Urinary bladder (tissue), 4 donors: ENCODE measurements at places on chromosomes 1 and 21. TPM values are rescaled to one million over a fixed set of nuclear protein-coding genes. Genes with fewer than 3 reads are reported as not detected.
A peak's percentile ranks its signal among the peaks of the same experiment; 100 is the strongest.

GRCh38 chr1:229437443-229437842, 3.5 kb upstream of the ACTA1 start:
- no peak for DNase-seq

- DNase-seq, result no peak
Observed at GRCh38 chr1:172499636-172500141, 33.3 kb upstream of the SUCO start.

DNA sequence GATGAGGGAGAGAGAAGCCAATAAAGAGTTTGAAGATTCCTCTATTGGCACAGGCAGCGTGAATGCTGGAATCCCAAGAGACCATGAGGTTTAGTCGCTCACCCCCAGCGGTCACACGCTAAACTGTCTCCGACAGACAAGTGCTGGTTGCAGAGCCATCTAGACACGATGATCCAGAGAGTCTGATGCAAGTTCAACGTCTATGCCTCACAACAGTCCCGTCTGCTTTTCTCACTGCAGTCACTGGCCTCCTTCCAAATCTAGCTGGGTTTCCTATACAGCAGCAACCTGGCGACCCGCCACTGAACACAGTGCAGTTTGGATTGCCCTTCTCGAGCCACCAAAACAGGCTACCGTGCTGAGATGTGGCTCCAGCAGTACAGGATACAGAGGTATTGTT, 98.6 kb upstream of the KRTAP19-8 start:
- DNase-seq, result no peak

- DNase-seq, result no peak
Observed at GRCh38 chr1:102693345-102693744, 415.0 kb downstream of the COL11A1 start.

- DNase-seq, result no peak
Observed at GRCh38 chr1:197807739-197808453, 32.6 kb upstream of the DENND1B start.

- no peak for DNase-seq
Observed at GRCh38 chr1:6998267-6998666, 213.0 kb downstream of the CAMTA1 start.

GRCh38 chr1:207186503-207186902, 82.5 kb downstream of the C4BPA start:
- DNase-seq, result no peak

- no peak for DNase-seq
Observed at GRCh38 chr1:238701024-238701423, 685.3 kb upstream of the CHRM3 start.

- DNase-seq, result no peak
Observed at GRCh38 chr1:180155182-180155682, 563 bp downstream of the QSOX1 start.

- no peak for DNase-seq
Observed at GRCh38 chr1:87202922-87203655, 125.6 kb upstream of the LMO4 start.

- DNase-seq, result no peak
Observed at GRCh38 chr21:25562660-25563059, 44.6 kb downstream of the MRPL39 start.

GRCh38 chr21:37799211-37800056, 116.8 kb downstream of the KCNJ6 start:
- no peak for DNase-seq

DNA sequence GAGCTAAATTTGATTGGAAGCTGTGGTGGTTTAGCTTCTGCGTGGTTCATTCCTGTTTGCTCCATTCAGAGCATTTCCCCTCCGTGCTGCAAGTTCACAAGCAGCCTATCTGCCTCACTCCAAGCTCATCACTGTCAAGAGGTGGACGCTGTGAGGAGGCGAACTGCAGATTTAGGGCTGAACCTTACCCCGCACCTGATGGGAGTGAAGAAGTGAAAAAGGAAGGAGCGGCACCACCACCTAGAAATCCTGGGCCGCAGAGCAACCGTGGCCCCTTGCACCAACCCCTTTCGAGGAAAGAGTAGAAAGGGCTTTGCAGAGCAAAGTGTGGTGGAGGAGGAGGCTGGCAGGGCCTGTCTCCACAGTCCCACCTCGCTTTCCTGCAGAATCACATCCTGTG, 117.4 kb downstream of the IER5 start:
- DNase-seq, result no peak

- no peak for DNase-seq
Observed at GRCh38 chr1:172820475-172821158, 161.7 kb downstream of the FASLG start.

GRCh38 chr1:173107696-173108095, 57.0 kb upstream of the TNFSF18 start:
- DNase-seq, result no peak

GRCh38 chr1:65681096-65681495, 111.6 kb upstream of the PDE4B start:
- no peak for DNase-seq

DNA sequence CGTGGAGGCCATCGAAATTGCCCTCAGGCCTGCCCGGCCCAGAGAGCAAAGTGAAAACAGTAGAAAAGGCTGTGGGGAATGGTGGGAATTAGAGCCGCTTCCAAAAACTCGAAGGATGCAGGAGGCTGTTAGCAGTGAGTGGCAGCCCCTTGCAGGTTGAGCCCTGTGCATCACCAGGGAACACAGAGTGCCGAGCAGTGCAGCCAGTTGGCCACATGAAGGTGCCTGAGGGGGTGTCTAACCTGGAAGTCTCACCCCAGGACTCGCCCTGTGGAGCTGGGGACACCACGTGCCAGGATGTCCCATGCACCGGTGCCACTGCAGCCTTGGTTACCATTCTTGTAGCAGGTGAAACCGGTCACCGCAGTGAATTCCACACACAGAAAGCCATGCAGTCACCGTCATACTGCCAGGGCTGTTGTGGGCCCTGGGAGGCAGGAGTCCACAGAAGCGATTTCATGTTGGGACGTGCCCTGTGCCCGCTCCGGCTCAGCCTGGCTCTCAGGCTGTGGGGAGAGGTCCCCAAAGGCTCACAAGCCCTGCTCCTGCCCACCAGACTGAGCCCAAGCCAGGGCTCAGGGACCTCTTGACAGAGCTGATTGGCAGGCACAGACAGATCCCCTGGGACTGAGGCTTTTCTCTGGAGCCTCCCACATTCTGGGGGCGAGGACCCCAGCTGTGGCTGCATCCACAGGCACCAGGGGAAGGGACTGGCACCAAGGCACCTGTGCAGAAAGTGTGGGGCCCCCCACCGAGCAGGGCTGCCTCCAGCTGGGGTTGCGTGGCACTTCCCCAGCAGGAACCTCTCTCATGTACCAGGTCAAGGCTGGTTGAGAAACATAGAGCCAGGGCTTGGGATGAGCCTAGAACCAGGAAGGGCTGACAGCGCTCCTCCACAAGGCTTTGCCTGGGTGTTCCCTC, 16.7 kb upstream of the ACTRT2 start:
- peak; percentile 23 for DNase-seq

DNA sequence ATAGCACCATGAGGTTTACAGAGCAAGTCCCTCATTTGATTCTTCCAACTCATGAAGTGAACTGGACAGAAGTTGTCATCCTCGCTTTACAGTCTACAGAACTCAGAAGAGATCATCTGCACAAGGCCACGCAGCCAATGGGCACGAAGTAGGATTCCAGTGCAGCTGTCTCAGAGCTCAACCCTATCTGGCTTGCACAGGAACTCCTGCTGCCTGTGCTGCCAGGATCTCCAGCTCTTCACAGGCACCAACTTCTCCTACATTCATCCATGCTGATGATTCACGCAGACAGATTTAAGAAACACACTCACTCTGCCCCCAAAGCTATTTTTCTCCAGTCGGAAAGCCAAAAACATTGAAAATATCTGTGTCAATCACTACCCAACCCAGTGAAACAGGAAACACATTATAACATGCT, 157.0 kb downstream of the RERE start:
- no peak for DNase-seq

DNA sequence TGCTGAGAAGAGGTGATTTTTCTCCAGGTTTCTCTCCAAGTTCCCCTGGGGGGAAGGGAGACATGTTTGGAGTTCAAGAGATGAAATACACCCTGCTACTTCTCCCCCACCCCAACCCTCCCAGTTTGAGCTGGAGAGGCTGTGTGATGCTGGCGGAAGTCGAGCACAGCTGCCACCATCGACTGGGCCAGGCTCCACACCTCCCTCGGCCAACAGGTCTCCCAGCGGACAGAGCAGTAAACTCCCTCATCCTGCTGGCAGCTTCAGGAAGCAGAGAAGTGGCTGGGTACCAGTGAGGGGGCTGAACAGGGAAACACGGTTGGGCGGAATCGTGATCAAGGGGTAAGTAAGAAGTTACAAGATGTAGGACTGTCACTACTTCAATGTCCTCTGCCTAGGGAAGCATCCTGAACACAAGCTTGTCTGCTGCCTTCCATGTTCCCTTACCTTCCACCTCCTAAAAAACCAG, 6.6 kb upstream of the NHLH1 start:
- no peak for DNase-seq

DNA sequence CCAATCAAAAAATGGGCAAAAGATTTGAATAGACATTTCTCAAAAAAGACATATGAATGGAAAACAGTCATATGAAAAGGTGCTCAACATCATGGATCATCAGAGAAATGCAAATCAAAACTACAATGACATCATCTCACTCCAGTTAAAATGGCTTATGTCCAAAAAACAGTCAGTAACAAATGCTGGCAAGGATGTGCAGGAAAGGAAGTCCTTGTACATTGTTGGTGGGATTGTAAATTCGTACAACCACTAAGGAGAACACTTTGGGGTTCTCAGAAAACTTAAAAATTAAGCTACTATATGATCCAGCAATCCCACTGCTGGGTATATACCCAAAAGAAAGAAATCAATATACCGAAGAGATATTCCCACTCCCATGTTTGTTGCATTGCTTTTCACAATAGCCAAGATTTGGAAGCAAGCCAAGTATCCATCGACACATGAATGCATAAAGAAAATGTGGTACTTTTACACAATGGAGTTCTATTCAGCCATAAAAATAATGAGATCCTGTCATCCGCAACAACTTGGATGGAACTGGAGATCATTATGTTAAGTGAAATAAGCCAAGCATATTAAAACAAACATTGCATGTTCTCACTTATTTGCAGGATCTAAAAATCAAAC, 17.9 kb downstream of the GBP5 start:
- DNase-seq, result no peak

The SIKE1 gene
- 104 TPM for total RNA-seq

The FAM151A gene
- not detected for total RNA-seq

The C21orf91 gene
- total RNA-seq, result 24.5 TPM

The LY9 gene
- total RNA-seq, result 0.11 TPM

The HMGN2 gene
- 557 TPM for total RNA-seq
